ENCODE measurements at places on chromosomes 3 and 15.

GRCh38 chr15:64163659-64164362, 989 bp upstream of the PPIB start:
- no peak for DNase-seq

DNA sequence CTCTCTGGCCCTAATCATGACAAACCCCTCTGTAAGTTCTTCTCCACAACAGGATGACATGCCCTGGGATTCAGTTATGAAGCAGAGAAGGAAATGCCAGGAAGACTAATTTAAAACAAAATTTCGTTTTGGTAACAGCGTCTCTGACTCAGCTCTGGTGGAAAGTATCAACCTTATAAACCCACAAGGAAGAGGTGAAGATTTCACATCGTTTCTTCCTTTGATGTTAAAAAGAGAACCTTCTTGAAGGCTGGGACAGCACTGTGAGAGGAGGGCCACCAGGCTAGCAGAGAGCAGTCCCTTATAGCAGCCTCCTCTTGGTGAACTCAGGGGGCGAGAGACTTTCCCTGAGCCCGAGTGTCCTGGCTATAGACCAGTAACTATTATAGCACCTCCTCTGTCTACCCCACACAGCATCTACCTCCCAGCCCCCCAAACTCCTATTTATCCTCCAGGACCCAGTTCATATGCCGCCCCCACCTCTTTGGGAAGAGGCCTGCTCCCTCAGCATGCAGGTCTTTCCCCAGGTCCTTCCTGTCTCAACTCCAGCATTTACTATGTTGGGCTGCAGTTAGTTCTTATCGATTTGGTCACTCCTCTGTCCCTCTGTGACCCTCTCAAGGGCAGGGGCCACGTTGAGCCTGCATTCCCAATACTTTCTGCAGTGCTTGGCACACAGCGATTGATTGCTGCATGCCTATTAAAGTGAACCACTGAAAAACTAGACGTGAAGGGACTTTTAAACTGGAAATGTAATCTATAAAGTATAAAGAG, 321.5 kb upstream of the ICE2 start:
- DNase-seq, result no peak

GRCh38 chr3:151460774-151461450, at the start of gene IGSF10:
Gene IGSF10 (minus strand): TSS chr3:151461061. CDS start chr3:151458709, 2,352 bp downstream.
- DNase-seq, result no peak

GRCh38 chr3:171770689-171771620, 39.3 kb downstream of the PLD1 start:
- DNase-seq, result no peak

DNA sequence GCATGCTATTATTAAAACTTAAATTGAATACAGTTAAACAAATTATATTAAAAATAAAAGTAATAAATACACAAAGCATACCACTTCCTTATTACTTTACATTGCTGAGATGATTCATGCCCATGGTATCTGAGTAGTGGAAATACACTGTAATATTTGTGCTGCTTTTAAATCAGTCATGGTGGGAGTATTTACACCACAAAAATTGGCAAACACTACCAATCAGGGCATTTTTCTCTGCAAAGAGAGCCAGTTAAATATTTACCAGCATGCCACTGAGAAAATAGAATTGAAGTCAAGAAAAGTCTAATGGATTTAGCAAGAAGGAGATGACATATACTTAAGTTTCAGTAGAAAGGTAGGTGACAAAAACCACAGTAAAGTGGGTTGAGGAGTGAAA, 19.6 kb downstream of the PPARG start:
- no peak for DNase-seq

DNA sequence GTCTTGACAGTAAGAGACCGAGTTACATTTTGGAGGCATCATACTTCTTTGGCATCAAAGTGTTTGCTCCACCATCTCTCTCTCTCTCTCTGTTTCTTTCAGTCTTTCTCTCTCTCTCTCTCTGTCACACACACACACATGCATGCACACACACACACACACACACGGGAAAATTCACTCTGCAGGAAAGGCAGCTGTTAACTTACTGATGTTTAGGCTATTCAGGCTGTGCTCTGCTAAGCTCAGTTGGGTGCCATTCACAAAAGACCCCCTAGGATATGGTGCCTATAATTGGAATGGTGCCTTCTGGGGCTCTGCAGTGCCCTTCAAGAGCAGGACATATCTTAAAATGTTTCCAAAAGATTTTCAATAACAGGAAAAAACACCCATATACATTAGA, 78.2 kb downstream of the KCNH8 start:
- DNase-seq, result no peak
